Hepatocyte (in vitro differentiated cells): ENCODE measurements at places on chromosomes 1 and 21. TPM values are rescaled to one million over a fixed set of nuclear protein-coding genes. Genes with fewer than 3 reads are reported as not detected.

The AXDND1 gene
- polyA plus RNA-seq: 0.27 and 0.90 TPM in 2 replicates

DNA sequence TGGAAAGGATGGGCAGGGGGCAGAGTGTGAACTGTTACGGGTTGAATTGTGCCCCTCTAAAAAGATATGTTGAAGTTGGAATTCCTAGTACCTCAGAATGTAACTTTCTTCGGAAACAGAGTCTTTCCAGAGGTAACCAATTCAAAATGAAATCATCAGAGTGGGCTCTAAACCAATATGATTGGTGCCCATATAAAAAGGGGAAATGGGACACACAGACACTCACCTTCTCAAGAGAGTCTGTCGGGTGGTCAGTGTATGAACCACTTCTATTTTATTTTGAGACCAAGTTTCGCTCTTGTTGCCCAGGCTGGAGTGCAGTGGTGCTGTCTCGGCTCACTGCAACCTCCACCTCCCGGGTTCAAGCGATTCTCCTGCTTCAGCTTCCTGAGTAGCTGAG lies 7.6 kb downstream of the EDARADD start:
- no peak for DNase-seq

GRCh38 chr1:54266195-54266594 lies 66.2 kb downstream of the MRPL37 start:
- no peak for DNase-seq

The TP73 gene
- 0.27 and 1.4 TPM in 2 replicates for polyA plus RNA-seq

DNA sequence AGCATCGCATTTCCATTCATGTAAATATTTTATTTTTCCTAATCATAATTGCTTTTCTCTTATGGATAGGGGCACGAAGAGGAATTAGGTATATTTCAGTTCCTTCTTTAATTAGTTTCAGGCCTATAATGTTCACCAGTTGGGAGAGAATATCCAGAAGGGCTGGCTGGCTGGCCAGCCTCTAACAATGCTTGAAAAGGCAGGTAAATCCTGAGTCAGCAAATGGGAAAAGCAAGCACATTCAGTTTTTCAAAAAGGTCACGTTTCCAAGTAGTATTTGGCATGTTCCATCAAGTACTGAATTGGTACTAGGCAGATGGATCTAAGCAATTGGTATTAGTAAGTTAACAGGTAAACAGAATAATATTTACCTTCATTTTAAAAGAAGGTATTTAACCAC lies 8.0 kb downstream of the RAB29 start:
- DNase-seq: no peak

DNA sequence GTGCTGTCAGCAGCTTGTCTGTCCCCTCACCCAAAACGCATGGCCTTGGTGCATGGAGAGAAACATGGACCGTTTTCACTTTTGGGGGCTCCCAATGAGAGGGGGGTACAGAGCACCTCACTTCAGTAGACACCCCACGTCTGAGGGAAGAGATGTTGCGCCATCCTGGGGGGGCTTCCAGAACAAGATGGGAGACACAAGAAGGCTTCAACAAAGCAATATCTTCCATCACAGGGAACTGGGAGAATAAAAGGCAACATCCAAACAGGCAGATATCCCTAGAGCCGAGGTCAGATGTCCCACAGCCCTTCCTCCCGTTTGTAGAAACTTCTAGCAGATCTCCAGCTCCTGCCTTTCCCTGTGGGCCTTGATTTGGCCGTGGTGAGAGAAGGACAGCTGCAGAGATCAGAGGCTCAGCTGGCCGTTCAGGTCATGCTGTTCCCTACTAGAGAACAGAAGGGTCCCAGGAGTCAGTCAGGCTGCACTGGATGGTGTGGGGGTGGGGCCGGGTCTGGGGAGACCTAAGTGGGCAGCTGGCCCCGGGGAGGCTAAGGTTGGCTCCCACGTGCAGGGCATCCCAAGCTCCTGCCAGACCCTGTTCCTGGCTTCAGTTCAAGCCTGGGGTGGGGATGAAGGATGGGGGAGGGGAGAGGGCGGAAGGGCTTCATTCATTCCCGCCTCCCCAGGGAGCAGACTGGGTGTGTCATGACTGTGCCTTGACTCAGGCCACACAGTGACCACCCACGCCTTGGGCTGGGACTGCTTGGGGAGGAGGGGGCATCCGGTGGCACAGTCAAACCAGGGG lies 4.4 kb downstream of the PLOD1 start:
- DNase-seq: no peak

The ENTREP3 gene
- 26.0 and 27.1 TPM in 2 replicates for polyA plus RNA-seq

The TBX19 gene
- polyA plus RNA-seq: 1.1 and 1.9 TPM in 2 replicates

The RGS18 gene
- polyA plus RNA-seq: not detected in 2 replicates

The SOX13 gene
- polyA plus RNA-seq: 22.3 and 24.6 TPM in 2 replicates

DNA sequence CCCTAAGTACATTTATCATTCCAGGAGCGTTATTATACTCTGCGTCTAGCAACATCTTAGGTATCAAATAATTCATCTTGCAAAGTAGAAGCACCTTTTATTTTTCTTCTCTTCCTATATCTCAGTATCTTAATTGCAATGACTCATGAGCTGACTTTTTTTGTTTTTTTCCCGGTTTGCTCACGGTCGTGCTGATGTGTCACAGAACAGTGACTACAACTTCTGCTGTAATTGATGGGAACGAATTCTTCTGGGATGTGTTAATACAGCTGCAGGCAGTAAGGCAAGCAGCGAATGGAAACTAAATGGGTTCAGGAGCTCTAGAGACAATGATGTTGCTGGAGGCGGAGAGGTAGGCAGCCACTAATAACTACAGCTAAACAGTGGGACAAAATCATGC lies 89.8 kb upstream of the TMPRSS15 start:
- DNase-seq: peak; percentile 12

The LMOD1 gene
- 6.4 and 9.0 TPM in 2 replicates for polyA plus RNA-seq

The PLEKHN1 gene
- polyA plus RNA-seq: 2.4 and 5.6 TPM in 2 replicates

DNA sequence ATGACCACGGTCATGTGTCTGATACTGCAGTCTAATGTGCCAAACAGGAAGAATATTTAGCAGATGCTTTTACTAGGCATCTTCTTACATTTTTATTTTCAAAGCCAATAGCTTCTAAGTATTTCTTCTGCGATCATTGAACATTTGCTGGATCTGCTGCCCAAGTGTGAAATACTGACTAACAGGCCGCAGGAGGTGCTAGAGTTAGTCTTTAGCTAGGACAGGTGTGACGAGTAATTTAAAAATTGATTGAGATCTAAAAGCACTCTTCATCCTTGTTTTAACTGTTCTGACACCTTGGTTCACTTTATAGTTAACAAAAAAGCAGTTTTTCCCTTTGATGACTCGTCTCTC lies 748 bp upstream of the FAM78B start:
- DNase-seq: no peak

DNA sequence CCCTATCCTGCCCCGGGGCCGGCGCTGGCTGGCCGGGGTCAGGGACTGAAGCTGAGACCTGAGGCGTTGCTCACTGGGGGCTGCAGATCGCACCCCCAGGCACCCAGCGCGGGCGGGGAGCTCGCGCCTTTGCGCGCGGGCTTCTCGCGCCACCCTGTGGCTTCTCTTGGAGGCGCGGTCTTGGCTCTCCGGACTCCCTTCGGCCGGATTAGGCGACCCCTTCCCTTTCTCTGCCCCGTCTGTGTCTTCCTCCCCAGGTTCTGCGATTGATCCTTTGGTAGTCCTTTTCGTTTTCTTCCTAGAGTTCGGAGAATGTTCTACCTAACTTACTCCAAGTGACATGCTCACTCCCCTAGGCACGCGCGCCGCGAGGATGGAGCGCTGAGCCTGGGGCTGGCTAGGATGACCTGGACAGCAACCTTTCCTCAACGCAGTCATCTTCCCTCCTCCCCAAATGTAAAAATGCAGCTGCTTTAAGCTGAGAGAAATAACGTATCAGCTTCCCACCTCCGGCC lies 495 bp upstream of the NTRK1 start:
- peak; percentile 61 for DNase-seq

GRCh38 chr1:115331558-115332331 lies 6.3 kb downstream of the NGF start:
- DNase-seq: no peak

GRCh38 chr1:207459008-207459407 lies 4.9 kb downstream of the CR2 start:
- DNase-seq: no peak

GRCh38 chr1:192448026-192448578 lies 127.5 kb upstream of the RGS1 start:
- no peak for DNase-seq

- peak; percentile 76 for DNase-seq
Measured at GRCh38 chr1:197915862-197916499, 1.2 kb upstream of the LHX9 start.

The TEX38 gene
- 0.27 and 0.40 TPM in 2 replicates for polyA plus RNA-seq

DNA sequence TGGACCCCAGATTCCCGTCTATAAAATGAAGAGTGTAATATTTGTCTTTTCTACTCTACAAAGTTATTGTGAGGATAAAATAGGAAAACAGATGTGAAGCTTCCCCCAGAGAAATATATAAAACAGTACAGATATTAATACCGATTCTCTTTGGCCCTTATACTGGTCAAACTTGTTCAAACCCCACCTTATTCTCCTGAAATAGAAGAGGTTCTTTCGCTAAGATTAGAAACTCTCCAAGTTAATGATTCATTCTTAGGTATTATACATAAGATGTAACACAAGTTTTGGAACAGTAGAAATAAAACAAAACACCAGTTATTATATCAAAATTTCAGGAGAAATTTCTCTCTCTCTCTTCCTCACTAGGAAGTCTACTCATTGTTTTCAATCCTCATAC lies 852.4 kb upstream of the ADAMTS5 start:
- no peak for DNase-seq

- no peak for DNase-seq
Measured at GRCh38 chr1:21313886-21314721, 23.8 kb upstream of the ECE1 start.

The CHRM3 gene
- polyA plus RNA-seq: 2.5 and 5.7 TPM in 2 replicates

The PTCH2 gene
- 1.3 and 2.5 TPM in 2 replicates for polyA plus RNA-seq

GRCh38 chr1:43660355-43660754 lies 10.4 kb downstream of the KDM4A start:
- no peak for DNase-seq

GRCh38 chr1:21955058-21955457 lies 17.9 kb upstream of the HSPG2 start:
- no peak for DNase-seq

DNA sequence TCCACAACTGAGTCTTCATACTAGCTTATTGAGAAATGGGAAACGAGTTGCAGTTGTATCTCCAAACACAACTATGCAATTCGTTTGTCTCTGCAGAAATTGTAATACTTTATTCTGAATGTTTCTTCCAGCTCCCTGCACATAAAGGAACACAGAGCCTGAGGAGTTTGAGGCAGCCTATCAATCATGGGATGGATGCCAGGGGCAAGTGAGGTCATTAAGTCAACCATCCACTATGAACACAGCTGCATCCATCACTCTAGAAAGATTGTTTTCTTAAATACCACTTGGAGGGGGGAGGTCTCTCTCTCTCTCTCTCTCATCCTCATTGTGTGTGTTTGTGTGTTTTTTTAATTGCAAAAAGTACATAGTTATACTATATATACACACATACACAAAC lies 2.9 kb upstream of the PSMB2 start:
- no peak for DNase-seq

DNA sequence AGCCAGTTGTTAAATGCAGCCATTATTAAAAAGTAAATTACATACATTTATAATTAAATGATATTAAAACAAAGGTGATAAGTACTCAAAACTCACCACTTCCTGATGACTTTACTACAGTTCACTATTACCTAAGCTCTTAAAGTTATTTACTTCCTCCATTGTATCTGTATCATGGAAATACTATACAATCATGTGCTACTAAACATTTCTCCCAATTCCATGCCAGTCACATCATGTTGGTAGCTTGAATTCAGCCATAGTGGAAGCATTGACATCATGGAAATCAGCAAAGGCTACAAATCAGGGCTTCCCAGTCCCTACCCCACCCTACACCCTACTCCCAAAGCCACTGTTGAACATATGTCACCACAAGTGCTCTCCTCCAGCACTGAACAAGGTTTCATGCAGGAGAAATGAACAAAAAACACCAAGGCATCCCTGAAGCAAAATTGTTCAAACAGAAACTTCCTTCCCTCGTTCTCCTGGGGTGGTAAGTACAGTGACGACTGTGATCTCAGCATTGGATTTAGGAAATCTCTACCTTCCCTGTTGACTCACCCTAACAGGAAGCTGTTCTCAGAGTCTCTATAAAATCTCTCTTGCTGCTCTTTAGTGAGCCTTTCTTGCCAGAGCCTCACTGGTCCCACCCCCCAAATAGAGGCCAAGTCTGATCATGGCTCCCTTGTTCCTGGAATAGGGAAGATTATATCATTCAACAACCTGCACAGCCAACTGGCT lies 12.7 kb downstream of the VSIG8 start:
- no peak for DNase-seq

GRCh38 chr1:184118046-184118445 lies 66.5 kb downstream of the TSEN15 start:
- DNase-seq: peak; percentile 26

DNA sequence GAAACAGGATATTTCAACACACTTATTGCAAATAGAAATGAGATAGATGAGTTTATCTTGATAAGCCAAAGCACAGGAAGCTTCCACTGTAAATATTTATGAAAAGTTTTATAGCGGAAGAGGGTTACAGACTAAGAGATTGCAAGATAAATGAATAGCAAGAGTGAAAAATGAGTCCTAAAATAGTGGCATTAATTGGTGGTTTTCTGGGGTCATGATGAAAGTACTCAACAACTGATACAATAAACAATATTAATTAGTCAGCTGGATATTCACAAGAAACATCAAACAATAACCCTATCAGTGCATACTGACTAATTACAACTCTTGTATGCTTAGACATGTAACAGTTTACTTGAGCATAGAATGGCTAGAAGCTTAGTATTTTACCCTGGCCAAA lies 154.8 kb upstream of the CHODL start:
- no peak for DNase-seq

The TMEM200B gene
- polyA plus RNA-seq: 8.3 and 11.0 TPM in 2 replicates
